ENCODE measurements at places on chromosomes 13 and 19.
A peak's percentile ranks its signal among the peaks of the same experiment; 100 is the strongest.

DNA sequence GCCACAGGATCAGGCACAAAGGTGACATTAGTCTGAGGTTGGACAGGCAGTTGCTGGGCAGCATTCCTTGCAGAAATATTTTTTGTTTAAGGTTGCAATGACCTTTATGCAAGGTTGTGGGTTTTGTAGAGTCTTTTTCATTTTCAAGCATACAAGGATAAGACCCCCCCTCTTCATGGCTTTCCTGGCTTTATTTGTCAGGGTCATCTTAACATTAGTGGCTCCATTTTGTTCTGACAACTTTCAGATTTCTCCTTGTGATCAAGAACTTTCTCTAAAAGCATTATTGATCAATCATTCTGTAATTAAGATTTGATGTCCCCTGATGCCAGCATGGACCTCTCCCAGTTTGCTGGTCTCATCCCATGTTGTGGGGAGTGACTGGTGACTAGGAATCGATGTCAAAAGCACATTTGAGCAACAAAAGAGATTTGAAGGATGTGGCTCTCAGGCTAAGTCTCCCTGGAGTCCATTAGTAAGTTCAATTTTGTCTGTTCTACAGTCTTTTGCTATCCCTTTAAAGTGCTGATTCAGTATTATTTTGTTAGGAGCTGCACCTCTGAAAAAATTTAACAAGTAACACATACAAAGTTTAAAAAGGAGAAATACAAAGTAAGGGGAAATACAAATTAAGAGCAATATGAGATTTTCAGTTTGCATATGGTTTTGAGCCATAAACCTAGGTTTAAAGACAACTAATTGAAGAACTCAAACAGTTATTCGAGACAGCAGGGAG lies 5.3 kb downstream of the CARD8 start:
- DNase-seq = no peak

DNA sequence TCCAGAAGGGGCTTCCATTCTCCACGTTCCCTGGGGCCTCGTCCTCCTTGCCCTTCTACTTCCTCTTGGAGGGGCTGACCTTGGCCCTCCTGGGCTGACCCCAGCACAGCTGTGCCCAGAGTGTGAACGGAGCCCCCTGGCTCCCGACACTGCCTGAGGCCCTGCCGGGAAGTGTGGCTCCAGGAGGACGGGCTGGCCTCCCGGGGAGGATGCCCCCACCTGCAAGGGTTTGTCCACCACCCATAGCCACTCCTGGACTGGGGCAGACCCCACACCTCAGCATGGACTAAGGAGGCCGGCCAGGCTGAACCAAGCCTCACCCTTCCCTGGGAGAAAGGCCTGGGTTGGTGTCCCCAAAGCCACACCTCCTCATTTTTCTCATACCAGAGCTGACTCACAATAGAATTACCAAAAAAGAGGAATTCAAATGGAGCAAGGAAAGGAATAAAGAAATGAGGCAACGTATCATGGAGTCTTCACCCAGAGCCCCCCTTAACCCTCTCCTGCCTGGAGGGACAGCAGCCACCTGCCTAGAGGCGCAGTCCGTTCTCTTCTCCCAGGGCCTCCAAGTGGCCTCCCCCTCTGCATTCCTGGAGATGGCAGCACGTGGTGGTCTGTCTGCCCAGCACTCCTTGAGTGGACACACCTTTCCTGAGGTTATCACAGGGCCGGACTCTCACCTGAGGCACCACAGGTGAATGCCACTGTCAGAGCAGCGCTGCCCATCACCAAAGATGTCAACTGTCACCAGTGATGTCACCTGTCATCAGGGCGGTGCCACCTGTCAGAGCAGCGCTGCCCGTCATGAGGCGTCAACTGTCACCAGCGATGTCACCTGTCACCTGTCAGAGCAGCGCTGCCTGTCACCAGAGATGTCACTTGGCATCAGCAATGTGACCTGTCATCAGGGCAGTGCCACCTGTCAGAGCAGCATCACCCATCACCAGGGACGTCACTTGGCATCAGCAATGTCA lies 3.1 kb upstream of the C13orf46 start:
- DNase-seq = peak; percentile 64

DNA sequence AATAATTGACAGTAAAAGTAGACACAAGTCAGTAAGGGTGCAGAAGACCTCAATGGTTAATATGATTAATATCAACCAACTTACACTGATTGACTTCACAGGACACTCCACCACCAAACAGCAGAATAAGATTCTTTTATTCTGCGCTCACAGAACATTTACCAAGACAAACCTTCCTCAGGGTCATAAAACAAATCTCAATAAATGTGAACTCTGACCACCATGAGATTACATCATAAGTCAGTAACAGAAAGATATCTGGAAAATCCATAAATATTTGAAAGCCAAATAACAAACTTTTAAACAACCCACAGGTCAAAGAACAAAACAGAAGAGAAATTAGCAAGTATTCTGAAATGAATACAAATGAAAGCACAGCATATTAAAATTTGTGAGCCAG lies 99.7 kb downstream of the SPACA7 start:
- no peak for DNase-seq

DNA sequence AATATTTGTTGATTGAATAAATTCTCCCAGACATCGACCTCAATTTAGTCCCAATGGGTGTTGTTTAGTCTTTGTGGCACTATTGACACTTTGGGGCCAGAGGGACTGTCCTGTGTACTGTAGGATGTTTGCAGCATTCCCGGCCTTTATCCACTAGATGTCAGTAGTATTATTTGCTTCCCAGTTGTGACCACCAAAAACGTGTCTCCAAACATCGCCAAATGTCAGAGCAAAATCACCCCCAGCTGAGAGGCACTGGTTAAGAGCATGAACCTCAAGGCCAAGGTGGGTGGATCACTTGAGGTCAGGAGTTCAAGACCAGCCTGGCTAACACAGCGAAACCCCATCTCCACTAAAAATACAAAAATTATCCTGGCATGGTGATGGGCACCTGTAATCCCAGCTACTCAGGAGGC lies 15.4 kb downstream of the NLRP12 start:
- peak; percentile 40 for DNase-seq

GRCh38 chr19:964116-964520 lies 20.0 kb upstream of the WDR18 start:
- DNase-seq = no peak

- DNase-seq = no peak
Measured at GRCh38 chr13:44271915-44272341, 101.7 kb upstream of the SERP2 start.

DNA sequence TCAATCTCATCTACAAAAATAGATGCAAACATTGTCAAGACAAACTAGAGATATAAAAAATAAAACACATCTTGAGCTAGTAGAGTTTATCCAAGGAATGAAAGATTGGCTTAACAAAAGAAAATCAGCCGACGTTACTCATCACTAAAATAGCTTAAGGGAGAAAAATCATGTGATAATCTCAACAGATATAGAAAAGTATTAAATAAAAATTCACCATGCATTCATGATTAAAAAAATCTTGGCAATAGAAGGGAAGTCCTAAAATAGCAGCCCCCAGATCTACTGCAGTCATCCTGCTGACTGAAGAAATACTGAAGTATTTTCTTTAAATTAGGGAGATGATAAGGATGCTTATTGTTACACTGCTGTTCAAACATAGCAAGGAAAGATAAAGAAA lies 12.6 kb upstream of the DCLK1 start:
- no peak for DNase-seq

- DNase-seq = no peak
Measured at GRCh38 chr13:49395451-49395865, 48.4 kb downstream of the CAB39L start.

- no peak for DNase-seq
Measured at GRCh38 chr19:2476451-2477140, 669 bp downstream of the GADD45B start.

- peak; percentile 79 for DNase-seq
Measured at GRCh38 chr19:2034729-2035589, 16.1 kb downstream of the MKNK2 start.

DNA sequence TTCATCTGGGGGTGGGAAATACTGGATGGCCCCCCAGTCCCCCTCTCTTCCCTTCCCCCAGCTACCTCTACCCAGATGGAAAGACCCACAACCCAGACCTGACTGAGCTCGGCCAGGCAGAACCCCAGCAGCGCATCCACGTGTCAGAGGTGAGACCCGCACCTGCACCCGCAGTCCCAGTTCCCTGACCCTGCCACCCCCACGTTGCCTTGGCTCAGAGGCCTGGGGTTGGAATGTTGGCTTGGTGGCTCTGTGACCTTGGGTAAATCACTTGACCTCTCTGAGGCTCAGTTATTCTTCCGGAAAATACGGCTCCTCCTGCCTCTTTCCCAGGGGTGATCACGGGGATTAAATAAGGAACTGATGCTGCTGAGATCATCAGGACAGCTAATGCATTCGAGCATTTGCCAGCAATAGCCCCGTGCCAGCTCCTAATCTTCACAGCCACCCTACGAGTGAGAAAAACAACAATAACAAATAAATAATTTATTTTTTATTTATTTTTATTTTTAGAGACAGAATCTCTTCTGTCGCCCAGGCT lies 12.3 kb downstream of the CBLC start:
- no peak for DNase-seq

- DNase-seq = no peak
Measured at GRCh38 chr19:1272423-1273262, 2.7 kb upstream of the FAM174C start.

DNA sequence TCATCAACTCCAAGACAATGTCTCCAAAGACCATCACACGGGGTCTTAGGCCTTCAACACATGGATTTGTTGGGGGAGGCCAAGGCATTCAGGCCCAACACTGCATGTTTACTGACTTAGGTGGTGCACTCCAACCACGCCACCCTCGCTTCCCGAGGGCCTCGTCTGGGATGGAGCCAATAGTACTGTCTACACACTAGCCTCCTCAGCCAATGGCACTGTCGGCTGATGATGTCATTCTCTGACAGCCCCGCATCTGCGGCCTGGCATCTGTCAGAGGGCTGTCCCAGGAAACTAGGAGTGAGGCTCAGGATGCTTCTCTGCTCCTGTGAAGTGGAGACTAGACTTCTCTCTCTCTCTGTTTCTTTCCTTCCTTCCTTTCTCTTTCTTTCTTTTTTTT lies 96.6 kb downstream of the TEX26 start:
- no peak for DNase-seq

GRCh38 chr19:13060233-13060963 lies 42.3 kb downstream of the LYL1 start:
- DNase-seq = no peak

DNA sequence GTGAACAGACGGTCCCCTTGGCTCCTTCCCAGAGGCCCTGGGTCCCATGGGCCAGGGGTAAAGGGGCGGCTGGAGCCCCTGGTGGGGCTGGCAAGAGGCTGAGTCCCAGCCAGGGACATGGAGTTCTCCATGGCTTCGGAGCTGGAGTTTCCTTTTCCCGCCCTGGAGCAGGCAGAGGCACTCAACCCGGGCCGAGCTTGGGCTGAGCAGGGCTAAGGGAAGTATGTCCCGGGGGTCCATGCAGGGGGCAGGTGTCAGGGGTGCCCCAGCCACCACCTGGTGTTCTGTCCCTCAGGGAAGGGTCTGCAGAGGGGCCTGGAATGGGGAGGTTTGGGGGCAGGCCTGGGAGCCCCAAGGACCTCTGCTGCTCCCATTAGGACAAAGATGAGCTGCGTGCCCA lies 54.0 kb upstream of the TPM4 start:
- no peak for DNase-seq

DNA sequence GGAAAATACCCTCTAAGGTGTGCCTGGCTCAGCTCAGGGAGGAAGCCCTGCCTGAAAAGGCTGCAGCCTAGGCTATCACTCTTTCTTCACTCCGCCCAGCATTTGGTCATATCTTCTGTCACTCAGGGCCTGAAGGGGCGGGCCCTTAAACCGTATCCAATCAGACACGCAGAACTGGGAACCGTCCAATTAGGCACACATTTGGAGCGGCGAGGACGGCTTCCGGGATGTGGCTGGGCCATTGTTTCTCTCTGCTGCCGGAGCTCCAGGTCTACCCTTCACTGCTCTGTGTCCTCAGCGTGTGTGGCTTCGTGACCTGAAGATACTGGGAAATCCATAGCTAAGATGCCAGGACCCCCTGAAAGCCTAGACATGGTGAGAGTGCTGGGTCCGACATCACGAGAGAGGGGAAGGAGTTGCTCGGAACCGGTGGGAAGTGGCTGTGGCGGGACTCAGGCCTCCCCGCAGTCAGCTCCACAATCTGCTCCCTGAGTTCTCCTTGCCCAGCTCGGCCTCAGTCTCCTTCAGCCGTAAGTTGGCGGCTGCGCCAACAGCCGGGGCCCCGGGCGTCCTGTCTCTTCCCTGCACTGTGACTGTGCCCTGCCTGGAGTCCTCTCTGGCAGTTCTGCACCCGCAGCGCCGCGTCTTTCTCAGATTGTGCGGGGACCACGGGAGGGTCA lies at the start of gene ZNF493:
Gene ZNF493, plus strand, starts transcription at position 241 of the 680 bp plus-strand sequence. Its CDS starts 105 bp downstream, at position 346.
- peak; percentile 87 for DNase-seq

GRCh38 chr13:44395976-44396694 lies 22.5 kb downstream of the SERP2 start:
- no peak for DNase-seq

DNA sequence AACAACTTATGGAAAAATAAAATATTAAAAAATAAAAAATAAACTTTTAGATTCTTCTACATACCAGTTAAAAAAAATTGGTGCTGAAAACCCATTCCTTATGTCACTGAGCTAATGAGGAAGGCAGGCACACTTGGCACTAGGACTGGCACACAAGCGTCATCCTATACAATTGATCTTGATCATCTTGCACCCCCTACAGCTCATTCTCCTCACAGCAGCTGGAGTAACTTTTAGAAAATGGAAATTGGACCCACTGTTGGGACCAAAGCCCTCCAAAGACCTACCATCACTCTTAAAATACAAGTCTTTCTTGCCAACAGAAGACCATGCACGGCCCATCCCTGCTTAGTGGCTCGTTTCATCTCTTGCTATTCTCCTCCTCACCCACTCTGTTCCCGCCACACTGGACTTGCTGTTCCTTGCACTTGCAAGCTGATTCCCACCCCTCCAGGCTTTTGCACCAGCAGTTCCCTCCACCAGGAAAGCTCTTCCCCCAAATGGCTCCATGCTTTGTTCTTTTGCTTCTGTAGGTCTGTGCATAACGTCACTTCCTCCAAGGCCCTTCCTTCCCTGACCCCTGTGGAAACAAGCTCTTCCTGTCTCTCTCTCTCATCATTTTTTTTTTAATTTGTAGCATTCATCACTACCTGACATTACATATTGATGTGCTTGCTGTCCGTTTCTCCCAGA lies 11.6 kb downstream of the CTU1 start:
- no peak for DNase-seq

Measured in iPS-NIHi11 (cell line).